ENCODE measurements at places on chromosomes 1 and 21.

DNA sequence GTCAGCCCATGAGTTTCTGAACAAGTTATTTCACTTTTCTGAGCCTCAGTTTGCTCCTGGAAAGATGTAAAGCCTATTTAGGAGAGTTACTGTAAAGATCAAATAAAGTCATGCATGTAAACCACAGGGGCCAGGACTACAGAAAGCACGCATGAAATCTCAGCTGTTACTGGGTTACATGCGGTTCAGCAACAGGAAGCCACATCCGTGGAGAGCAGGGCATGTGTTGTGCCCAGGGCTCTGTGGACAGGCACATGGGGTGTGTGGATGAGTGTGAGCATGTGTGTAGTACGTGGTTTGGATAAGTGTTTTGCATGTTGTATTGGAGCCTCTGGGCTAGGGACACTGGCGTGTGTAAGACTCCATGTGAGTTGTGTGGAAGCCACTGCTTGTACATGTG lies 2.2 kb upstream of the EPHA2 start:
- DNase-seq: no peak

- DNase-seq: peak; percentile 30
These were observed 103.3 kb upstream of the SLC45A1 start for GRCh38 chr1:8214501-8215173.

- peak; percentile 42 for DNase-seq
These were observed 39.9 kb upstream of the GBP5 start for GRCh38 chr1:89312572-89312971.

DNA sequence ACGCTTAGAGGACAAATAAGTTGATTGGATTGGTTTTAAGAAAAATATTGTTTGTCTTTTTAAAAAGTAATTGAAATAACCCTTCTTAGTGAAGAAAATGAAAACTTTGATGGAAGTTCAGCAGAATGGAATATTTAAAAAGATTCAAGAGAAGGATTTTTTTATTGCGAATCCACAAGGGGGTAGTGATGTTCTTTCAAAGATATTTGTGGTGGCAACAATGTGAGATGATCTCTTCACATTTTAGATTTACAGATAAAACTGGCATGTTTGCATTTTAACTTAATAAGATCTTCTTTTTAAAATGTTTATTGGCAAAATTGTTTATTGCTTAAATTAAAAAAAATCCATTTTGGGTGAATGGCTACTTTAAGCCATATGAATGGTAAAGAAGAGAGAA lies 8.9 kb downstream of the CAMTA1 start:
- peak; percentile 31 for DNase-seq

GRCh38 chr1:28229089-28229488 lies 3.7 kb downstream of the DNAJC8 start:
- DNase-seq: no peak

DNA sequence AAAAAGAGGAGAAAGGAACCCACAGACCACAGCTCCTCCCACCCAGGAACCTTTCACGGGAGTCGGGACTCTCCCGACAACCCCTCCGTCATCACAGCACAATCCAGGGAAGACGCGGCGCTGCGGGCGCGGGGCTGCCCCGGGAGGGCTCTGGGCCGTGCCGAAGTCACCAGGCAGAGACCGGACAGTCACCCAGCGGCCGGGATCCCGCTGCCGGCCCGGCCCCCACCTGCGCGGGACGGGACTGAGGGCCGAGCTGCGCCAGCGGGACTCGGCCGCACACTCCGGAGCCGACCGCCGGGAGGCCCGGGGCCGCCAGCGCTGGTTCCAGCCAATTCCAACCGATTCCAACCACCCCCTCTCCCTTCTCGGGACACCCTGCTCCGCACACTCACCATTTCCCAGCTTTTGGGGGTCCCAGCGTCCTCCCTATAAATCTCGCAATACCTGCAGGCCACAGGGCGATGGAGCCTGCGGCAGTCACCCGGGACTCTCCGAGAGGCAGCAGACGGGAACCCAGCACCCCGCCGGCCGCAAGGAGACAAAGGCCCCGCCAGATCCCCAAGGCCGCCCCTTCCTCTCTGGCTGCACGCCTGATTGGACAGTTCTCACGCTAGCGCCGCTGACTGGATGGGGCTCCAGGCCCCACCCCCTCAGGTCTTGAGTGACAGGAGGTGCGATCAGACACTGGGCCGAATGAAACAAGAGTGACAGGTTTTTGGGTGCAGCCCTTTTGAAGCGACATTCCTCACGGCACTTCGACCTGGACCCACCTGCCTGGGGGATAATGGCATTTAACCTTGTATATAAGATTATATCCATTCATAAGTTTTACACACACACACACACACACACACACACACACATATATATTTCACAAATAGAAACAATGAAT lies at the start of gene ZNF695:
ZNF695 (minus strand) TSS at position 547 of the 895 bp plus-strand sequence; CDS start at position 398, 149 bp downstream.
- peak; percentile 93 for DNase-seq

Data from suppressor macrophage treated with lipopolysaccharide for 4 hours (primary cell).